Forelimb muscle (tissue), 1 donor: ENCODE measurements at places on chromosomes 6 and 20. TPM values are rescaled to one million over a fixed set of nuclear protein-coding genes. Genes with fewer than 3 reads are reported as not detected.

Gene PAX1
- polyA plus RNA-seq = 1.9 TPM

Gene HCRTR2
- polyA plus RNA-seq = not detected

Gene APOBEC2
- 501 TPM for polyA plus RNA-seq

Gene SLC26A8
- 0.22 TPM for polyA plus RNA-seq

Gene SLC22A3
- polyA plus RNA-seq = 11.8 TPM

Gene MAPK14
- polyA plus RNA-seq = 34.0 TPM
